ENCODE measurements at places on chromosomes 1 and 21.

- peak; percentile 33 for DNase-seq
These were observed 105.3 kb upstream of the SLC45A1 start for GRCh38 chr1:8212580-8213031.

GRCh38 chr1:77218477-77219165 lies 609 bp downstream of the PIGK start:
- DNase-seq: peak; percentile 22

- DNase-seq: no peak
These were observed 149.7 kb downstream of the GREM2 start for GRCh38 chr1:240462277-240462676.

GRCh38 chr1:207455183-207455754 lies 1.1 kb downstream of the CR2 start:
- no peak for DNase-seq

GRCh38 chr1:43901196-43901961 lies 32.2 kb upstream of the ARTN start:
- DNase-seq: no peak

DNA sequence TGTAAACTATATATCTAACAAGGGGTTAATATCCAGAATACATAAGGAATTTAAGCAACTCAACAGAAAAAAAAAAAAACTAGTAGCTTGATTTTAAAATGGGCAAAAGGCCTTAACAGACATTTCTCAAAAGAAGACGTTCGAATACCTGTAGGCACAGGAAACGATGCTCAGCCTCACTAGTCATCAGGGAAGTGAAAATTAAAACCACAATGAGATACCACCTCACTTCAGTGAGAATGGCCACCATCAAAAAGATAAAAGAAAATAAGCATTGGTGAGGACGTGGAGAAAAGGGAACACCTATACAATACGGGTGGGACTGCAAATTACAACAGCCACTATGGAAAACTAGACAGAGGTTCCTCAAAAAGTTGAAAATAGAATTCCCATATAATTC lies 37.3 kb downstream of the NPHP4 start:
- no peak for DNase-seq

DNA sequence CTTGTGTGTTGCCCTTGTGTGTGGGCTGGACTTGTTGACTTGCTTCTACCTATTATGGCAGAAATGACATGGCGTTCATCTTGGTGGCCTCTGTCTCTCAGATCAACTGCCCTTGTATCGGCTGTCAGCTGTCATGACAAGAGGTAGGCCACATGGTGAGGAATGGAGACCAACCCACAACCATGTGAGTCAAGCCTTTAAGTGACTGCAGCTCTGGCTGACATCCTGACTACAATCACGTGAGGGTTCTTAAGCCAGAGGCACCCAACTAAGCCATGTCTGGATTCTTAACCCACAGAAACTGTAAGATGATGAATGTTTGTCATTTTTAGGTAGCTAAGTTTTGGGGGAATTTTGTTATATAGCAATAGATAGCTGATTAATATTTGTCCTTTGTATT lies 82.1 kb downstream of the KCND3 start:
- DNase-seq: no peak

GRCh38 chr1:236890152-236891056 lies 95.3 kb downstream of the MTR start:
- DNase-seq: peak; percentile 90
